ENCODE measurements at places on chromosomes 12 and 14. TPM values are rescaled to one million over a fixed set of nuclear protein-coding genes. Genes with fewer than 3 reads are reported as not detected.

DNA sequence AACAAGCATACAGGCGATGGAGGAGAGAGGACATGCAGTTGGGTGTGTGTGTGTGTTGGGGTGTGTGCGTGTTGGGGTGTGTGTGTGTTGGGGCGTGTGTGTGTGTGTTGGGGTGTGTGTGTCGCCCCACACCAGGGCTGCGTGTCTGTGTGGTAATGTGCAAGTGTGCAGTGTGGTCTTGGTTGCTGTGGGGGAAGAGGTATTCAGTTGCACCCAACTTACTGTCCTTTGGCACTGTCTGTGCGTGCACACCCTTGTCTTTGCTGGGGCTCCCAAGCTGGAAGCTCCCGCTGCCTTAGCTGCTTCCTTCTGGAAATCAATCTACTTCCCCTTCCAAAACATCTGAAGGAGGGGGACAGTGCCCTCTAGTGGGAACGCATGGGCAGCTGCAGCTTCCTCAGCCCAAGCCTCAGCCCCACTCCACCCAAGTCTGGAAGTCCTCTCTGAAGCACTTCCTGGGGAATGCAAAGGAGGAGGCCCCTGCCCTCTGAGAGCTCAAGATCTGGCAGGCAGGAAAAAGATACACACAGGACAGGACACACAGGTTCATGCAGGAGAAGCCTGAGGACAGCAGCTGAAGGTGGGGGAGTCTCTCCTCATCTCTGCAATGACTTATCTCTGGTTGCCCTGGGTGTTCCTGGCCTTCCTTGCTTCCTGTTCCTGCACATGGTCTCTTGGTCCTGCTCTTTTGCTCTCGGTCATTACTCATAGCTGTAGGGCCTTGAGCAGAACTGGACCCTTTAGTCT, 13.1 kb downstream of the ASIC1 start:
- no peak overlapping the region for H3K4me3 ChIP-seq
- no peaks in the 10 kb centered on the region for H3K27me3 ChIP-seq
- H3K4me1 ChIP-seq: peaks cover 4% of the 10 kb centered on the region
- peak; percentile 73 for DNase-seq
- H3K36me3 ChIP-seq: peaks cover 2% of the 10 kb centered on the region
- no peak overlapping the region for H3K27ac ChIP-seq

DNA sequence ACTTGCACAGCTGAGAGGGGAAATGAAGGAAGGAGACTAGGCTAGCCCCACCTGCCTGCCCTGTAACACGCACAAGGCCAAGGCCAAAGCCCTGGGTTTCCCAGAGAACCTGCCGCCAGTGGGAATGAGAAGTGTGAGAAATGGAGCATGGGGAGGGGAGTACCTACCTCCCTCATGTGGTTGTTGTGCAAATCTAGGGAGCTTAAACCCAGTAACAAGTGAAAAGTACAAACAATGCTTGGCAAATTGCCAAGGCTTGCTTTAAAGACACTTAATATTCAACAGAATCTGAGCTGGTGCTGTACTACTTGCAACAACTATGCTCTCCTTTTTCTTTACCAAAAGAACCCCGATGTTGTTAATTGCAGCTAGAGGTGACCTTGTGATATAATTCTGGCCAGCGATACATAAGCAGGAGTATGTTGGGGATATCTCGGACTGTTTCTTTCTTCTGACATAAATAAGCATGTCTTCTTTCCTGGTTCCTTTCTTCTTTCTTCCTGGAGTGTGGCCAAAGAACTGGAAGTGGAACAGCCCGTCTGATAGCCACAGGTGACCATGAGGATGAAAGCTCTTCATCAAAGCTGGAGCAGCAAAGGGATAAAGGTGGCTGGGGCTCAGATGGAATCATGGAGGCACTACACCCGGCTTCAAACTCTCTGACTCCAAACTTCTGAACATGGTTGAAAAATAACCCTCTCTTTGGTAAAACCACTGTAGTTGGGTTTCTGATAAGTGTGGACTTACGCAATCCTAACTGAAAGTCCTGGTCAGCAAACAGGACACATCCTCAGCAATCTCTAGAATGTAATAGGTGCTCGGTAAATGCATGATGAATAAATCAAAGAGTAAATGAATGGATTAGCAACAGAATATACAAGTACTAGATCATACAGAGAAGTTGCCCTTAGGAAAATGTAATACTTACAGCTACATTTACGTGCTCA, 207.9 kb downstream of the NUAK1 start:
- H3K4me1 ChIP-seq: no peaks in the 10 kb centered on the region
- H3K27ac ChIP-seq: no peak overlapping the region
- H3K36me3 ChIP-seq: no peaks in the 10 kb centered on the region
- DNase-seq: no peak
- H3K4me3 ChIP-seq: no peak overlapping the region

GRCh38 chr14:105746124-105746514, 219.7 kb downstream of the TMEM121 start:
- peaks cover 7% of the 10 kb centered on the region for H3K4me1 ChIP-seq
- peaks cover 8% of the 10 kb centered on the region for H3K27me3 ChIP-seq
- no peaks in the 10 kb centered on the region for H3K36me3 ChIP-seq
- no peak overlapping the region for H3K4me3 ChIP-seq
- no peak overlapping the region for H3K27ac ChIP-seq
- no peak for DNase-seq

DNA sequence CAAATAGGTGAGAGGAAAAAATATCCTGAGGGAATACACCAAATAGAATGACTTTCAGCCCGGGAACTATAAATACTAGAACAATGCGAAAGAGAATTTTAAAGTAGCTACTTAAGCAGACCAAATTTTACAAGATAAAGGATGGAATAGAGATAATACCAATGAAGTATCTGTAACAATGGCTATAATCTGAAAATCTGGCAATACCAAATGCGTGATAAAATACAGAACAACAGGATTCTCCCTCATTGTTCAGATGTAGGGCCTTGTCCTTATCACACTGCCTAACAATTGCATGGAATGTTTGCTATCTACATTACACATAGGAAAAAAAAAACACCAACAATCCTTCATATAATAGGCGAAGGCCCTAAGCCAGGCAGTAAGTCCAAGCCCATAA, 815.4 kb upstream of the MDGA2 start:
- no peaks in the 10 kb centered on the region for H3K4me1 ChIP-seq
- no peak overlapping the region for H3K4me3 ChIP-seq
- no peaks in the 10 kb centered on the region for H3K27me3 ChIP-seq
- H3K27ac ChIP-seq: no peak overlapping the region
- no peaks in the 10 kb centered on the region for H3K36me3 ChIP-seq

DNA sequence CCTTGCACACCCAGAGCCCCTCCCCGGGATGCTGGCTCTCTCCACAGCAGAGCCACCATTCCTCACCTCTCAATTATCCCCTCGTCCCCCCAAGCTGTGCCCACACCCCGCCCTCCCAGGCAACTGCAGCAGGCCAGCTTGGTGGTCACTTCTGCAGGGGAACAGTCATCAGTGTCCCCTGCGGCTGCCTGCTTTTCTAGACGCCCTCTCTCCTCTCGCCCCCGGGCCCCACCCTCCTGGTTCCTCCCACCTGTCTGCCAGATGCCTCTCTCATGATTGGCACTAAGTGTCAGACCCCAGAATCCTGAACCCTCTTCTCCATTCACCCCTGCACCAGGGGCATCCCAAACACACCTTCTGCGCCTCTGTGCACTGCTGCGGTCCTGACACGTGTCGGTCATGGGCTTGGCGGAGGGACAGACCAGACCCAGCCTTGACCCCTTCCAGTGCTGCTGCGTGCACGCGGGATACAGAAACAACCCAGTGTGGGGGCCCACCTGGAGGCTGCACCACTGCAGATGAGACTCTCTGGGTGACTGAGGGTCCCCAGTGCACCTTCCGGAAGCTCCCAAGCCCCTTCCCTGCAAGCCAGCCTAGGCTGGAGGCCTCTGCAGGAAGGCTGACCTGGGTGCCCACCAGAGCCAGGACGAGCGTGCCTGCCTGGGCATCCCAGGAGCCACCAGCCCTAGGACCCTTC, 99.5 kb downstream of the SETD3 start:
- no peak overlapping the region for H3K27ac ChIP-seq
- no peak for DNase-seq
- H3K4me3 ChIP-seq: no peak overlapping the region
- H3K27me3 ChIP-seq: peaks cover 20% of the 10 kb centered on the region
- no peaks in the 10 kb centered on the region for H3K36me3 ChIP-seq

DNA sequence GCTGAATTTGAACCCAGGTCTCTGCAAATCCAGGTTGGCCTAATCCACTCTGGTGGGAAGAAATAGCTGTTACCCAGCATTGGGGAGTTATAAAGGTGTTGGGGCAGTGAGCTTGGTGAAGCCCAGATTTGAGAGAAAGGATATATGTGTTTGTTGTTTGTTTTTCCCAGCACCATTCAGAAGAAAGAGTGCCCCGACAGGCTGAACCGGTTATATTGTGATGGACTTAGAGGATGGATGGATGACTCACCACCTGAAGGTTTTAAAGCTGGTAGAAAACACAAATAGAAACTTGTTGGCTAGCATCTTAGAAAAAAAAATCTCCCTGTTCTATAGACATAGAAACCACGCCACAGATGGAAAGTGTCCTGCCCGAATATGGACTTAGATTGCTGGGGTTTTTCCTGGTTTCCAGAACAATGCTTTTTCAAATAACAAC, 404.6 kb downstream of the MED13L start:
- no peaks in the 10 kb centered on the region for H3K4me1 ChIP-seq
- DNase-seq: no peak

DNA sequence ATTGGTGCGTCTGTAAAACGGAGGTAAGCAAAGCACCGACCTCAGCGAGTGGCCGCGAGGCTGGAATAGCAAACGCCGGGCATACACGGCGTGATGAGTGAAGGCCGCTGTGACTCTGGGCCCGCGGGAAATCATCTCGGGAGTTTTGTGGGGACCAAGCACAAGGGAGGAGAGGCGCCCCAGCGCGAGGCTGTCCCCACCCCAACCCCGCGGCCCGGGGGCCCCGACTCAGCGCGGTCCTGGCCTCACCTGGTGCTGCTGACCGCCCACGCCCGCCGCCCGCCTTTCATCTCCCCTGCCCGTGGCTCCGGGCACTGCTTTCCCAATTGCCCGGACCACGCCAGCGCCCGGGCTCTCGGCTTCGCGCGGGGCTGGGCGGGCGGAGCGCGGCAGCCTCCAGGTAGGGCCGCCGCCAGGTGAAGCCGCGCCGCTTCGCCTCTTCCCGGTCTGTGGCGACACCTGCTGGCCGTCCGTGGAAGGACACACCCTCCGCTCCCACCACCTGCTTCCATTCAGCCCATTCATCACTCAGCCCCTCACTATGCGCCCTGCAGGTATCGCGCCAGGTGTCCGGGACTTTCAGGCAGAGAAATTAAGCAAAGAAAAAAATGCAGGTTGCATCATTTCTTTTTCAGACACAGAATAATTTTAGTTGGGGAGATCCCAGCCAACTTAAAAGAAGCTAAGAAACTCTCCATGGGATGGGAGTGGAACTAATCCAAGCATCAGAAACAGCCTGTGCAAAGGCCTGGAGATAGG, 360.4 kb downstream of the MED13L start:
- H3K27me3 ChIP-seq: peaks cover 21% of the 10 kb centered on the region
- DNase-seq: peak; percentile 75
- no peak overlapping the region for H3K27ac ChIP-seq

DNA sequence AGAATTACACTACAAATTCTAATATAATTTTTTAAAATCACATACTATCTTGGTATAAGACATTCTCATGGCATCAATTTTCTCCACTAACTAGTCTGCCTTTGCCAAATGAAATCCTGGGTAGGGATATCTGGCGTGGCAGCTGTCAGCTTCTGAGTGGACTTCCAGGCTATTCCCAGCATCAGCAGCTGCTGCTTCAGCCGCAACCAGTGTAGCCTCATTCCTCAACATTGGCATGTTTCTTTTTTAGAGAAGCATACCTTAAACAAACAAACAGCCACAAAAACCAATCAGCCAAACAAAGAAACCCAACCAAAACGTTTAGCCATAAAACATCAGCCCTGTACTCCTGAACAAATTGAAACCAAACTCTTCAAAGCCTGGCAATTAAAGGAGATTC, 235.8 kb downstream of the SSPN start:
- H3K36me3 ChIP-seq: peaks cover 2% of the 10 kb centered on the region
- DNase-seq: no peak
- no peak overlapping the region for H3K27ac ChIP-seq
- no peaks in the 10 kb centered on the region for H3K4me1 ChIP-seq
- no peak overlapping the region for H3K4me3 ChIP-seq

GRCh38 chr14:75343911-75344310, 65.3 kb downstream of the FOS start:
- H3K27me3 ChIP-seq: no peaks in the 10 kb centered on the region
- peaks cover 3% of the 10 kb centered on the region for H3K4me1 ChIP-seq
- no peak overlapping the region for H3K27ac ChIP-seq
- H3K4me3 ChIP-seq: no peak overlapping the region

DNA sequence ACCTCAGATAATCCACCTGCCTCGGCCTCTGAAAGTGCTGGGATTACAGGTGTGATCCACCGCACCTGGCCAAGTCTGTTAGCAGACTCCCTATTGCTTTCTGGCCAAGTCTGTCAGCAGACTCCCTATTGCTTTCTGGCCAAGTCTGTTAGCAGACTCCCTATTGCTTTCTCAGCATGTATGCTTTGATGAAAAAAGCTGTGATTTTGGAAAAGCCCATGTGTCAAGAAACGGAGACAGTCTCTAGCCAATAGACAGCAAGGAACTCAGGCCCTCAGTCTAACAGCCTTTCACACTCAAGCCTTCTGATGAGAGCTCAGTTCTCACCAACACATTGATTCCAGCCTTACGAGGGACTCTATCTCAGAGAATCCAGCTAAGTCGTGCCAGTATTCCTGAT, 158.8 kb upstream of the KRR1 start:
- H3K4me3 ChIP-seq: no peak overlapping the region
- no peak for DNase-seq
- H3K27ac ChIP-seq: no peak overlapping the region
- H3K36me3 ChIP-seq: no peaks in the 10 kb centered on the region
- no peaks in the 10 kb centered on the region for H3K4me1 ChIP-seq

GRCh38 chr12:92193063-92193462, 47.4 kb upstream of the BTG1 start:
- no peak for DNase-seq
- peaks cover 23% of the 10 kb centered on the region for H3K4me1 ChIP-seq
- no peak overlapping the region for H3K27ac ChIP-seq

- H3K36me3 ChIP-seq: no peaks in the 10 kb centered on the region
- DNase-seq: peak; percentile 68
- H3K27ac ChIP-seq: no peak overlapping the region
- H3K27me3 ChIP-seq: peaks cover 31% of the 10 kb centered on the region
- H3K4me1 ChIP-seq: peaks cover 29% of the 10 kb centered on the region
- H3K4me3 ChIP-seq: no peak overlapping the region
Observed at GRCh38 chr12:98743362-98743953, 98.4 kb downstream of the APAF1 start.

BDKRB2 gene
- not detected for total RNA-seq

TMCC3 gene
- 0.25 TPM for total RNA-seq

TUBA1C gene
- total RNA-seq: 240 TPM

GDF3 gene
- not detected for total RNA-seq

ERP29 gene
- 83.7 TPM for total RNA-seq

ESPL1 gene
- 63.4 TPM for total RNA-seq

SLC35E3 gene
- total RNA-seq: 5.3 TPM

OVCH1 gene
- not detected for total RNA-seq

LRCOL1 gene
- not detected for total RNA-seq

AMHR2 gene
- total RNA-seq: not detected

SPSB2 gene
- total RNA-seq: 2.2 TPM

KLRG1 gene
- total RNA-seq: 10.1 TPM

Measured in activated CD8-positive, alpha-beta T cell treated with anti-CD3 and anti-CD28 coated beads for 36 hours (primary cell).